ENCODE measurements at places on chromosomes 5 and 9. TPM values are rescaled to one million over a fixed set of nuclear protein-coding genes. Genes with fewer than 3 reads are reported as not detected.

The RUSC2 gene
- 46.2 TPM for total RNA-seq

The SLC4A9 gene
- not detected for total RNA-seq

The MAST4 gene
- 120 TPM for total RNA-seq

The CDX1 gene
- total RNA-seq, result not detected

The GFI1B gene
- not detected for total RNA-seq

The CCNJL gene
- 17.4 TPM for total RNA-seq

The GARNL3 gene
- total RNA-seq, result 8.3 TPM

The CA9 gene
- not detected for total RNA-seq

The POLR3G gene
- 15.0 TPM for total RNA-seq

The TAF11L6 gene
- not detected for total RNA-seq

The TPRN gene
- 12.1 TPM for total RNA-seq

The TIMD4 gene
- total RNA-seq, result not detected

The LHX3 gene
- not detected for total RNA-seq

The PCDHA8 gene
- not detected for total RNA-seq

The DBH gene
- not detected for total RNA-seq

The HTR1A gene
- not detected for total RNA-seq

The DMRT3 gene
- total RNA-seq, result not detected

The TRIO gene
- total RNA-seq, result 242 TPM

The LRRC19 gene
- total RNA-seq, result not detected

The ZNF454 gene
- total RNA-seq, result 0.55 TPM

The FBP2 gene
- not detected for total RNA-seq

The NAIP gene
- total RNA-seq, result 7.3 TPM

The C5orf46 gene
- not detected for total RNA-seq

The F2RL1 gene
- 21.9 TPM for total RNA-seq

The MARVELD2 gene
- total RNA-seq, result 7.1 TPM

The ZFP2 gene
- total RNA-seq, result 0.75 TPM

The SOX30 gene
- not detected for total RNA-seq

The TMEM167A gene
- total RNA-seq, result 69.4 TPM

The SPATA31E1 gene
- total RNA-seq, result not detected

The VLDLR gene
- 3.2 TPM for total RNA-seq

The TAF11L2 gene
- total RNA-seq, result not detected

The SLC36A3 gene
- not detected for total RNA-seq

The OCLN gene
- total RNA-seq, result 18.2 TPM
